Hippocampal formation (tissue), 2 donors: ENCODE measurements at places on chromosomes 7 and 10.

GRCh38 chr7:154968336-154969001, 34.5 kb downstream of the PAXIP1 start:
- no peak for DNase-seq

GRCh38 chr10:4806534-4806933, 19.5 kb upstream of the AKR1E2 start:
- no peak for DNase-seq

- DNase-seq, result no peak
Observed at GRCh38 chr7:80213814-80214213, 79.2 kb downstream of the GNAI1 start.

- DNase-seq, result no peak
Observed at GRCh38 chr7:24910551-24911212, 69.3 kb downstream of the OSBPL3 start.

GRCh38 chr10:117441361-117441760, 66.1 kb upstream of the PDZD8 start:
- no peak for DNase-seq

GRCh38 chr10:44316187-44316921, 68.5 kb downstream of the CXCL12 start:
- DNase-seq, result no peak

- DNase-seq, result no peak
Observed at GRCh38 chr10:46299536-46300369, 13.0 kb downstream of the ANTXRL start.

- no peak for DNase-seq
Observed at GRCh38 chr7:15335390-15335789, 226.4 kb downstream of the AGMO start.

GRCh38 chr7:156829669-156830336, 63.2 kb downstream of the LMBR1 start:
- DNase-seq, result no peak

GRCh38 chr10:63720676-63721075, 199.5 kb downstream of the REEP3 start:
- no peak for DNase-seq

DNA sequence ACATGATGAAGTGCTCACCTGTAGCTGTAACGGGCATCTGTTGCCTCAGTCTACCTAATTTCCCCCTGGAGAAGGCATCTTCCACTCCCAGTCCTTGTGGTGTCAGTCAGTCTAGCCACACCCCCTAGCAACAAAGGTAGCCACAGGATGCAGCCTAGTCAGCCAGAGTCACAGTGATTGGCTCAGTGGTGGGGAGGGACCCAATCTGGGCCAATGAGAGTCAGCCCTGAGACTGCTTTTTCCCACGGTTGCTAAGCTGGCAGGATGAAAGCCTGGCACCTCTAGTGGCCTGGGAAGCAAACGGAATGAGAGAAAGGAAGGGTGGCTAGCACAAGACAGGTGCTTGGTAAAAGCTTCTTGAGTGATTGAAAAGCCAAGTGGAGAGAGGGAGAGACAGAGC, 118.6 kb downstream of the SH3PXD2A start:
- no peak for DNase-seq

DNA sequence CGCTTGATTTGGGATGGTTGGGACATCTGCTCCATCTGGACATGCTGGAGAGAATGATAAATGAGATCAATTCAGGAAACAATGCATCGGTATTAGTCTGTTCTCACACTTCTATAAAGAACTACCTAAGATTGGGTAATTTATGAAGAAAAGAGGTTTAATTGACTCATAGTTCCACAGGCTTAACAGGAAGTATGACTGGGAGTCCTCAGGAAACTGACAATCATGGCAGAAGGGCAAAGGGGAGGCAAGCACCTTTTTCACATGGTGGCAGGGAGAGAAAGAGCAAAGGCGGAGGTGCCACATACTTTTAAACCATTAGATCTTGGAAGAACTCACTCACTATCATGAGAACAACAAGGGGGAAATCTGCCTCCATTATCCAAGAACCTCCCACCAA, 16.8 kb upstream of the TSPAN12 start:
- no peak for DNase-seq

GRCh38 chr10:119350502-119351097, 143.2 kb downstream of the GRK5 start:
- no peak for DNase-seq

- DNase-seq, result no peak
Observed at GRCh38 chr7:154871507-154871906, 131.4 kb downstream of the PAXIP1 start.

DNA sequence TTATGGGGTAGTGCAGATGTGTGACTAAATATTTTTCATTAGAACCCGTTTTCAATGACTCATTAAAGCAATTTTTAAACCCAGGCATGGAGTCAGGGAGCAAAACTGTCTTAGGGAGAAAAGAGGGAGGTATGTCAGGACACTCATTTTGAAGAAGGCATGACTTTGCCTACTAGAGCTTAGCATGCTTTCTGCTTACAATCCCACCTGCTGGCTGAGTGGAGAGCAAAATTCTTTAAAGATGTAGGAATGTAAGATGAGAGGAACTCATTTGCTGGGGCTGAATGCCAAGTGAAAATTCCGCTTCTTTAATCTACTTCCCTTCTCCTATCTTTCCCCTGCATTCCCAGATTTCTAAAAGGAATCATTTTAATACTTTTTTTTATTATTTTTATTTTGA, 232.6 kb downstream of the GALNT17 start:
- no peak for DNase-seq

DNA sequence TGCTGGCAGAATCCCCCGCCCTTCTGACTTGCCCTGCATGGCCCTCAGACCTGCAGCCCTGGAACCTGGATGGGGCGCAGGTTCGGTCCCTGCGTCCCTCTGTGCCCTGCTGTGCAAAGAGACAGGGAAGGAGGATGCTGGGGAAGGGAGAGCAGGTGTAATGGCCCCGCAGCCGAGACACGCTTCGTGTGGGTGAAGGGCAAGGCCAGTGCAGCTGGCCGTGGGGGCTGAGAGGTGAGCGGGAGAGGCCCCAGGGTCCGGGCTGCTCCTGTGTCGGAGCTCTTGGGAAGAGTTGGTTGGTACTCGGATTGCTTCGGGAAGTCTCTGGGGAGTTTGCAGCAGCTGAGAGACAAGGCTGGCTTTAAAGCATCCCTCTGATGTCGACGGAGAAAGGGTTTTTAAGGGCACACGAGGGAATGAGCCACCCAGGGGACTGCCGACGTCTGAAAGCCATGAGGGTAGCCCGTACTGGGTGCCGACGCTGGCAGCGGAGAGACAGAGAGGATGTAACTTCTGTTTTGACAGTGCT, 6.5 kb downstream of the ELFN1 start:
- no peak for DNase-seq

DNA sequence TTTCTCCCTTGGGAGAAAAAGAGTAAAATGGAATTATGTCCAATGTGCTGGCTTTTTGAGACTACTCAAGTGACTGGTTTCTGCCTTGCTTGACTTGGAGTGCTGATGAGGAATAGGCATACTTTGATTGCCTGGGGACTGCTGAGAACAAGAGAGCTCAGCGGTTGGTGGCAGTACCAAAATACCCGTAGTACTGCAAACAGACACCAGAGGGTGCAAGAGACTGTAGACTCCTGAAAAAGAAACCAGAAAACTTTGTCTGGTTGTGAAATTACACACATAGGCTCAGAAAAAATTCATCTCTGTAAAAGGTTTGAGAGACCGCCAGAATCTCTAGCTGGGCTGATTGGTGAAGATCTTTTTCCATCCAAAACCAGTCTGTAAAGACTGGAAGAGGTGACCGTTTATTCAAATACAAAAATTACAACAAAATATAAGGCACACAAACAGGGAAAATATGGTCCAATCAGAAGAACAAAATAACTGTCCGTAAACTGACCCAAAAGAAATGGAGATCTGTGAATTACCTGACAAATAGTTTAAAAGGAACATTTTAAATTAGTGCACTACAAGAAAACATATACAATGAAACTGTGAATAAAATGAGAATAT, 18.5 kb downstream of the BICC1 start:
- DNase-seq, result no peak

GRCh38 chr7:5469375-5470166, 45.9 kb upstream of the TNRC18 start:
- no peak for DNase-seq

- no peak for DNase-seq
Observed at GRCh38 chr10:26543567-26544306, 105.6 kb downstream of the APBB1IP start.

DNA sequence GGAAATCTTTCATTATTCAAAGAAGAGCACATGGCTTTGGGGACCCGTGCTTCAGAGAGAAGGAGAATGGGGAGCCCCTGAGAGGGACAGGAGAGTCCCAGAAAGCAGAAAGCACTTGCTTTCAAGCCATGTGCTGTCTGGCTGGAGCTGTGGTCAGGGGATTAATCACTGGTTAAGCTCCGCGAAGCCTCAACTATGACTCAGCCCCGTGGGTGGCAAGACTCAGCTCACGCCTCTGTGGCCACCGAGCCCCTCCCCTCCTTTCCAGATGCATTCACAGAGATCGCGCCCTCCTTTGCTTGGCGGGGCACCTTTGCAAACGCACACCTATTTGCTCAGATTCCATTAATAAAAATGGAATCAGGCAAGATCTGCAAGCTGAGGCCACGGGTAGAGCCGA, 202.9 kb upstream of the TCERG1L start:
- DNase-seq, result no peak

DNA sequence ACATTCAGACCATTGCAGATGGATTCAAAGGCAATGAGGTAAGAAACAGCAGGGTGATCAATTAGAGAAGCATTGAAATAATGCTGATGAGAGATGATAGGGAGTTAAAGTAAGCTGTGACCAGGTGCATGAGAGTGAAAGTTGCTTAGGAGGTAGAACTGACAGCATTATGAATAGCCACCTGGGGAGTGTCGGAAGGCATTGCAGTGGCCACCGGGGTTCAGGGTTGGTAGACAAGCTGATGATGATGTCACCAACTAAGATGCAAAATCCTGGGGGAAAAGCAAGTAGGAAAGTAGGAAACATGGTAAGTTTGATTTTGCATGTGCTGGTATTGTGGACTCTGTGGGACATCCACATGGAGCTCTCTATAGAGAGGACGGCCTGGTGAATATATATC, 211.9 kb upstream of the ETV1 start:
- DNase-seq, result no peak

GRCh38 chr7:112692333-112692732, 97.9 kb downstream of the TMEM168 start:
- DNase-seq, result no peak

DNA sequence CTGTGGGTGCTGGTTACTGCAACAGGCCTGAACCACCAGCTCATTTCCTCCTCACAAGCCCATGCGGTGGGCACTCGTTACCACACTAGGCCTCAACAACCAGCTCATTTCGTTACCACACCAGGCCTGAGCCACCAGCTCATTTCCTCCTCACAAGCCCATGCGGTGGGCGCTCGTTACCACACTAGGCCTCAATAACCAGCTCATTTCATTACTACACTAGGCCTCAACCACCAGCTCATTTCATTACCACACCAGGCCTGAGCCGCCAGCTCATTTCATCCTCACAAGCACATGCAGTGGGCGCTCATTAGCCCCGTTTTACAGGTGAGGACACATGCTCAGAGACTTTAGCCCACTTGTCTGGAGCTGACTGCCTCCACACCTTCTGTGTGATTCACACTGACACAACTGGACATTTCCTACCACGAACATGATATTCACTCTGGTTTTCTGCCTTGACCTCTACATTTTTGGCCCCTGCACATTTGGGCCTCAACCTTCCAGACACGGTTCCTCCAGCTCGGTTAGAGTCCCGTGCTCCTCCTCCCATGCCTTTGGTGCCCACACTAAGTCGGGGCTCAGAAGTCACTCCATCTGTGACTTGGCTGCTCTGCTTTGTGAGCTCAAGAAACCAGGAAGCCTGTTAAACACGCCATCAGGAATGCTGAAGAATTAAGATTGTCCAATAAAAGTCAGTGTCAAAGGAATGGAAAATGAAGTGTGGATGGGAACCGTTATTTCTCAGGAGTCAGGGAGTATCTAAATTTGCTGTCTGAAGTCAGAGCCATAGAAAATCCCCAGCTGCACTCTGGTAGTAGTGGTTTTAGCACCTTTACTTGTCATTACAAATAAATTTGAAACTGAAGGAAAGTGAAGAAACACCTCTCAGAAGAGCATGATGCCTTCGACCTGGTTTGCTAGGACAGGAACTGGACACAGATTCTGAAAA, 55.8 kb upstream of the LANCL2 start:
- no peak for DNase-seq

- no peak for DNase-seq
Observed at GRCh38 chr7:538764-539685, 19.4 kb upstream of the PDGFA start.

DNA sequence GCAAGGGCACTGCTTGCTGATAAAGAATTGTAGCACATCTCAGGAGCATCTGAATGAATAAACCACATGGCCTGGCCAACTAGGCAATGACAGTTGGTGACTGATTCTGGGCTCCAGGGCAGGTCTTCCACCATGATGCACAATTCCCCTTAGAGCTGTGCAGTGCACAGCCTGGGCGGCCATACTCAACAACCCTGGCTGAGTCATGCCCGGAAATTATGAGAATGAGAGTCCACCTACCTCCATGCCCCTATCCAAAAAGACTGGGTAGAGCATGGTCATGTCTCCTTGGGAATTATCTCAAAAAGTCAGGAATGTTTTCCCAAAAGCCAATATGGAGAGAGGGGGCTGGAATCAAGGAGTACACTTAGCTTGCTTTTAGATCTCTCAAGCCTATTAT, 425.6 kb downstream of the PLXNA4 start:
- no peak for DNase-seq

- DNase-seq, result peak; percentile 77
Observed at GRCh38 chr10:112471878-112472487, 25.0 kb downstream of the VTI1A start.

- DNase-seq, result no peak
Observed at GRCh38 chr7:24290004-24290641, 6.1 kb downstream of the NPY start.

DNA sequence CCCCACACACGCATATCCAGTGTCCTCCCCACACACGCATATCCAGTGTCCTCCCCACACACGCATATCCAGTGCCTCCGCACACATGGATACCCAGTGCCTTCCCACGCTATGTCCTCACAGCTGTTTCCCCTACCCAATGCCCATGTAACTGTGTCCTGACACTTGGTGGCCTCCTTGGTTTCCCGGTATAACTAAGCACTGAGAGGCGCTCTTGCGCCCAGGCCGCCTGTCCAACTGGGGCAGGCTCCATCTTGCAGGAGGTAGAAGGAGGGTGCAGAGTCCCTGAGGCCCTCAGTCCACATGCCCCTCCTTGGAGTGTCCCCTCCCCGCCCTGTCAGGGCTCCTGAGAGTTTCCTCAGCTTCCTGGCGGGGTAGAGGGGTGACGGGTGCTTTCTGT, 535.6 kb downstream of the DNAJB6 start:
- DNase-seq, result no peak

DNA sequence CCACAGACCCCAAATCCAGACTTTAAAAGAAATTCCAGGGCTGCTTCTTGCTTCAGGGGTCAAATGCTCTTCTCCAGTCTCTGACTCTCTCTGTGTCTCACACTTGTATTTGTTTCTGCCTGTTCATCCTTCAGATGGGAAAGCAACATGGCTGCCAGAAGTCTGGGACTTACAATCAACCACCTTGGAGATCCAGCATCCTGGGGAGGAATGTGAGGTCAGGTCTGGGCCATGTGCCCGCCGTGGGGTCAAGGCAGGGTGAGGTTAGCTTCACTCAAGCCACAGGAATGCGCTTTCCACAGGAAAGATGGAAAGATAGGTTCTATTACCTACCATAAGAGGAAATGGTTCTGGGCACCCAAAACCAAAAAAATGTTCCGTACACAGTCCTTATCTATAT, 34.3 kb upstream of the NPVF start:
- no peak for DNase-seq
